ENCODE measurements at places on chromosomes 1 and 21.
A peak's percentile ranks its signal among the peaks of the same experiment; 100 is the strongest.

- no peak for DNase-seq
These were observed 250 bp downstream of the F5 start for GRCh38 chr1:169586067-169586394.

GRCh38 chr1:237507005-237507404 lies 383.7 kb downstream of the ZP4 start:
- DNase-seq = no peak

GRCh38 chr1:162029157-162029556 lies 5.5 kb upstream of the OLFML2B start:
- DNase-seq = no peak

- DNase-seq = no peak
These were observed 6.6 kb downstream of the TADA1 start for GRCh38 chr1:166869318-166870099.

DNA sequence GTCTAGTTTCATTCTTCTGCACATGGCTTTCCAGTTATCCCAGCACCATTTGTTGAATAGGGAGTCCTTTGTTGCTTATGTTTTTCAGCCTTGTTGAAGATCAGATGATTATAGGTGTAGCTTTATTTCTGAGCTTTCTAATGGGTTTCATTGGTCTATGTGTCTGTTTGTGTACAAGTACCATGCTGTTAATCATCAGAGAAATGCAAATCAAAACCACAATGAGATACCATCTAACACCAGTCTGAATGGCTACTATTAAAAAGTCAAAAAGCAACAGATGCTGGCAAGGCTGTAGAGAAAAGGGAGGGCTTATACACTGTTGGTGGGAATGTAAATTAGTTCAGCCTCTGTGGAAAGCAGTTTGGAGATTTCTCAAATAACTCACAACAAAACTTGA lies 321.5 kb upstream of the PTBP2 start:
- DNase-seq = no peak

GRCh38 chr1:87684713-87685205 lies 356.1 kb downstream of the LMO4 start:
- no peak for DNase-seq

DNA sequence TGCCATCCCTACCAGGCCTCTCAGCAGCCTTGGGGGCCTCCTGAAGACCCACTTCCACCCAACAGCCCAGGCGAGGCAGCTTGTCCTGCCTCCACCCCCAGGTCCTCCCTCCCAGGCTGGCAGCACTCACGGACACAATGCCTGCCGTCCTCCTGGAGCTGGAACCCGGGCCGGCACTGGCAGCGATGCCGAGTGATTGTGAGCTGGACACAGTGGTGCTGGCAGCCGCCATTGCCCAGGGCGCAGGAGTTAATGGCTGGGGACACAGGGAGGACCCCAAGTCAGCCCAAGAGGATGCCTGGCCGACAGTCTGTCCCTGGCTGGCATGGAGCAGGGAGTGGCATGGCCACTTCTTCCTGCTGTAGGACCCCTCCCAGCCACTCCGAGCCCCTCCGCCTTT lies 60.8 kb downstream of the ARHGEF16 start:
- DNase-seq = no peak

- no peak for DNase-seq
These were observed 233.4 kb downstream of the TM2D1 start for GRCh38 chr1:61491497-61491896.

DNA sequence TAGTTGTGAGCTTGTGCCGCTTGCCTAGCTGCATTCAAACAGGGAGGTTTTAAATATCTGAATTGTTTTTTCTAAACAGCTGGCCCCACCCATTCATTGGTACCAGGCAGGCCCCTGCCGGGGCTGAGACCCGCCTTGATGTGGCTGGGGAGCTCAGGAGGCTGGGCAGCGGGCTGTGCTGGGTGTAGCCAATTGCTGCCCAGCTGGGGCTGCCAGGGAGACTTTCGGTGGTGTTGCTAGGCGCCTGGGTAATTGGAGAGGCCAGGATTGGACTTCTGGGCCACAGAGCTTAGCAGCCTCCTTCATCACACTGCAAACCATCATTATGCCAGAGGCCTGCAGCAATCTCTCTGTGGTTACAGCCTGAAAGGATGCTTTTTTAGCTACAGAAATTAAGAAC lies 12.2 kb downstream of the RHBDL2 start:
- DNase-seq = no peak

GRCh38 chr1:21673277-21673780 lies 4.2 kb upstream of the RAP1GAP start:
- no peak for DNase-seq

DNA sequence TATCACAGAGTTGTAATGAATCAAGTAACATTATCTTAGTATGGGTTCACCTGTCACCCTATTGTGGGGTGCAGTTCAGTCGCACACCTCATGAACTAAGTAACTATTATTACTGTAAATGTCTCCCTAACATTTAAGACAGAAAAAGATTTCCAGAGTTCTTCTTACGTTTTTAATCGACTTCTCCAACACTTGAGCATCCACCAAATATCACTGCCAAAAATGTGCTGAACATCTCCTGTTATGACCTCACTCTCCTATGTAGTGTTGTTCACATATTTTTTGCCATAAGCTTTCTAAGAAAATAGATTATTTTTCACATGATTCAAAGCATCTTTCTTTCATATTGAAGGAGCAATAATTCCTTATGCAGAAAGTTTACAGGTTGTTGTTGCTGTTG lies 1.3 kb downstream of the TTLL7 start:
- DNase-seq = no peak

GRCh38 chr1:204723131-204723787 lies 37.7 kb upstream of the LRRN2 start:
- no peak for DNase-seq

DNA sequence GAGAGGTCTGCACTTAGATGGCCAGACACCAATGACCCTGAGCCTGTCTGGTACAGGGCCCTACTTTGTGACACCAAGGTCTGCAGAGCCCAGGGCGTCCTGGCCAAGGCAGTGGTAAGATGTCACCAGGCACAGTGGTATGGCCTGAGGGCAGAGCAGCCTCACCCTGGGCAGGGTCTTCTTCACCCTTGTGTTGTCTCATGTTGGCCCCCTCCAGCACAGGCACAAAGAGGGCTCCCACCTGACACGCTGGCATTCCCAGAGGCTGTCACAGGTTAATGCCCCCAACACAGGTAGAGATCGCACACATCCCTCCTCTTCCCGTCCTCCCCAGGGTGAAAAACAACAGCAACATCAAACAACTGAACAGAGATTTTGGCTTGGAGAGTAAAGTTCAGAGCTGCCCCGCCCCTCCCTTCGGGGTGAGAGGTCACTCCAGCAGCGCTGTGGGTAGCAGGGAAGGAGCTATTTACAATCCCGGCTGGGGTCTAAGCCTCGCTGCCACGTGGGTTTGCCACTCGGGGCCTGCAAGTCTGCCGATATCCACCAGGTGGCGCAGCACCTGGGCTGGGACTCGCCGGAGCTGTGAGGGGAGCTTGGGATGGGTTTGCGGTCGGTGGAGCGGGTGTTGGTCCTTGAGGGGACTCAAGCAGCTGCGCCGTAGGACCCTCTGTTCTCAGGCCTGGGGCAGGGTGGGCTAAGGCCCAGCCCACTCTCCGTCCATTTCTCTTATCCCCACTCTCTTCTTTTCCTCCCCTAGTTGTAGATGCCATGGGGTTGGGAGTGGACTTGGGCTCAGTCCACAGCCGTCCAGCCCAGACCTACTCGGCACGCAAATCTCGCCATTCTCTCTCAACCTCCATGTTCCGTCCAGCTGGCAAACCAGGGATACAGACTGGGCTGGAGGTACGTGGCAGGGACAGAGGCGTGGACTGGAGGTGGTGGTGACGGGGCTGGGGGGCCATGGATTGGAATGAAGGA lies 12.7 kb downstream of the EFNA3 start:
- peak; percentile 81 for DNase-seq

DNA sequence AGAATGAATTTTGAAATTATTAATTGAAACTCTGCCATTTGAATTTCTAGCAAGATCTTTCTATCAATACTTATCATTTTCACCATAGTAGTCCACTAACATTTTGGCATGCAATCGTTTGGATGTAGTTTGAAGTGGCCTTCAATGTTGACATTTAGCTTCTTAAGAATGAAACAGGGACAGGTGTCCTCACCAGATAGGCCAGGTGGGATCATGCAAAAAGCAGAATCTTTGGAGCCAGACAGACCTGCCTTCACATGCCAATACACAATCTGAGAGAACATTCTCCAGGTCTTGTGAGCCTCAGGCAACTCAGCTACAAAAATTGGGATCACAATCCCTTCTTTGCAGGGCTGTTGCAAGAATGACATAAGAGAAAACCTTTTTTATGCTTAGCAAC lies 18.3 kb upstream of the HSPA13 start:
- no peak for DNase-seq

DNA sequence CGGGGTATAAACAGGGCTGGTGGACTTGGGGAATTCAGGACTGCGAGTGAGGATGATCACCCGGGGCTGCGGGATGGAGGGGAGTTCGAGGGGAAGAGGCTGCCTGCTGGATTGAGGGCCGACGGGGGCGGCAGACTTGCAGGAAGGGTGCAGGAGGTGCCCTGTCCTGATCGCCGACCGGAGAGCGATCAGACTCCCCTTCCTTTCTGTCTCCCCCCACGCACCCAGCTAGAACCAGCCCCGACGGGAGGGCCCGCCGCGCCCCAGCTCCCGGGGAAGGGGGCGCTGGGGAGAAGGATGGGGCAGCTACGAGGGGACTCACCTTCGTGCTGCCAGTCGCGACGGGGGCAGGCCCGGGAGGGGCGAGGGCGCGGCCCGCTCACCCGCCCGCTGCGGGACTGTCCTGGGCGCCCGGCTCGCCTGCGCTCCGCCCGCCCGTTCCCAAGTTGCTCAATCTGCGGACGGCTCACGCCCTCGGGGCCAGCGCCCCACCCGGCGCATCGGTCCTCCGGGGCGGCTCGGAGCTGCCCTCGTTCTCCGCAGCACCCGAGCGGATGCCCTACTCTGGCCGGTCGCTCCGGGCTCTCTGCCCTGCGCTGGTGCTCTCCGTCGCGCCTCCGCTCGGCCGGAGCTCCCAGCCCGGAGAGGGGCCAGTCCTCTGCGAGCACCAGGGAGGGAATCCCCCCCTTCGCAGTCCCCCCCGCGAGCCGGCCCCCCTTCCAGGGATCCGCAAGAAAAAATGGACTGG lies at the start of gene RSPO1:
Gene RSPO1, minus strand, starts transcription at position 649 of the 748 bp plus-strand sequence. CDS start 5,231 bp downstream, outside the sequence.
- DNase-seq = no peak

DNA sequence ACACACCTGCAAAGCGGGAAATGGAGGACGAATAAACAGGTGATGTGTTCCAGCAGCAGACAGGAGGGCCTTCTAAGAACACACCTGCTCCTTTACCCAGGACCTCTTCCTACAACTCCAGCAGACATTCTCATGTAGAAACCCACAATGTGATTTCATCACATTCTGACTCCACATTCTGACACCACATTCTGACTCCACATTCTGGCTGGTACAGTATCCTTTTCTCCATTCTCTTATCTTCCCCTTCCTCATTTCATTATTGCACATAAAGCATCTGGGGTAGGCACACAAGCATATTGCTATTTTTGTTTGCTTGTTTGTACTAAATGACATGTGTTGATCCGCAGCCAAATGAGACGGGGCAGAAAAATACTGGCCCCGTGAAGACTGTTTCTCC lies 3.6 kb upstream of the ZNF124 start:
- DNase-seq = no peak

GRCh38 chr1:41381692-41382479 lies 20.7 kb downstream of the FOXO6 start:
- DNase-seq = no peak

DNA sequence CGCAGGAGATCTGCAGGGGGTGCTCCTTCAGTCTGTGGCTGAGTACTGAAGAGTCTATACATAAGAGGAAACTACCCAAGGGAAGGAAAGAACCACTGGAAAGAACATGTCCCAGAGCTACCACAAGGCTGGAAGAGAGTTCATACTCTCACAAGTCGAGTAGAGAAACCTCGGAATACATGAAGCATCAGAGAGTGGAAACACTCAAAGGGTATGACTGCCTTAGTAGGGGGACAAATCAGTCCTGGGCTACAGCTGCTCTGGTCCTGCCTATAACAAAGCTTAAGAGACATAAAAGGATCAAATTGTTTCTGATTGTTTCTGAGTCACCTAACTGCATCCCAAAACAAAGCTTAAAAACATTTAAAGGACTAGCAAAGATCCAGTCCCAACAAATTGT lies 27.4 kb downstream of the TMEM50B start:
- DNase-seq = no peak

DNA sequence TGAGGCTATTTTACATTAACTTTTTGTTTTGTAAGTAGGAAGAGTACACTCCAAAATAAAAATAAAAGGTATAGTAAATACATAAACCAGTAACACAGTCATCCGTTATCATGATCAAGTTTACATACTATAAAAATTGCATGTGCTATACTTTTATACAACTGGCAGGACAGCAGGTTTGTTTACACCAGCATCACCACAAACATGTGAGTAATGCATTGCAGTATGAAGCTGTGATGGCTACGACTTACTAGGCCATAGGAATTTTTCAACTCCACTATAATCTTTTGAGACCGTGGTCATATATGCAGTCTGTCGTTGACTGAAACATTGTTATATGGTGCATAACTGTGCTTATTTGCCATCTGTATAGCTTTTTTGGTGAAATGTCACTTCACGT lies 106.2 kb downstream of the CENPF start:
- DNase-seq = no peak

Measured in stimulated activated CD4-positive, alpha-beta T cell treated with anti-CD3 and anti-CD28 coated beads, Interleukin-12 subunit alpha, Interleukin-12 subunit beta, amount 100 ng/mL, for 4 hours (primary cell).